ENCODE measurements at places on chromosomes 11 and 22.
A peak's percentile ranks its signal among the peaks of the same experiment; 100 is the strongest.

DNA sequence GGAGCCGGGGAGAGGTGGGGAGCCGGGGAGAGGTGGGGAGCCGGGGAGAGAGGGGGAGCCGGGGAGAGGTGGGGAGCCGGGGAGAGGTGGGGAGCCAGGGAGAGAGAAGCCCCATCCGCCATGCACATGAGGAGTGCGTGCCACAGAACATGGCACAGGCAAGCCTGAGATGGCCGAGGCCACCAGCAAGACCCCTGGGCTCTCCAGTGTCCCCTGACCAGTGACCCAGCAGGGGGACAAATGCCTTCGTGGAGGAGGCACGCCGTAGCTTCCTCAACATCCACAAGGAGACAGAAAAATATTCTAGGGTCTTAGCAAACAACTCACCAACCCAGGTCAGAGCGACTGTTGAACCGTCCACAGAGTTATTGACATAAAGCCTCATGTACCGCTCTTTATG, 618.8 kb downstream of the TBC1D22A start:
- no peak for DNase-seq

DNA sequence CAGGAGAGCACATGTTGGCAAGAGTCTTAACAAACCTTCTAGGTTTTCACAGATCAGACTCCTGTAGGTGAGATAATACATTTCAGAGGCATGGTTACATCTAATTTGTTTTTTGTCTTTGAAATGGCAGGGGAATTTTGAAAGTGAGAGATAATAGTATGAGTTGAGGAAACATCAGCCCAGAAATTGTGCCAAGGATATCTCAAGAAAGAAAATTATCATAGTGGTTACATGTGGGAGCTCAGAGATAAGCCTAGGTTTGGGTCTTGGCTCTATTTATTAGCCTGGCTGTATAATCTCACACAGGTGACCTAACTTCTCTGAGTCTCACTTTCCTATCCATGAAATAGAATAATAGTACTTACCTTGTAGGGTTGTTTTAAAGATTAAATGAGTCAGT, 443 bp downstream of the BTBD18 start:
- no peak for DNase-seq

- no peak for DNase-seq
Observed at GRCh38 chr11:75475767-75476650, 43.0 kb upstream of the KLHL35 start.

- DNase-seq = no peak
Observed at GRCh38 chr22:28410050-28410816, 269.4 kb downstream of the TTC28 start.

- DNase-seq = no peak
Observed at GRCh38 chr11:29578806-29579205, 438.0 kb downstream of the KCNA4 start.

DNA sequence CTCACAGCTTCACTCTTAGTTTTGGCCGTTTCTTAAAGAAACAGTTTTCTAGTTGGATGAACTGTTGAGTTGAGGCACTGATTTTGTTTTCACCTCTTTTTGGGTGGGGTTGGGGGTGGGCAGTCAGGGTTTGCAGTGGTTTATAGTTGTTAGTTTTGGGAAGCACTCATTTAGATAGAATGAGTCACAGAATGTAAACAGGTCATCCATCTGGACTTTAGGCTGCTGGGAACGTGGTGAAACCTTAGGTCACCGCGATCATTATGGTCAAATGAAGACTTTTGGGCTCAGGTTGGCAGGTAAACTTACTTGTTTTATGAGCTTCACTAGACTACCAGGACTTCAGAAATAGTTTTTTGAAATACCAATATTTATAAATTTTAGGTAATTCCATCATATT, 48.4 kb downstream of the CSTPP1 start:
- no peak for DNase-seq

- peak; percentile 24 for DNase-seq
Observed at GRCh38 chr11:126518071-126518971, 162.8 kb downstream of the ST3GAL4 start.

DNA sequence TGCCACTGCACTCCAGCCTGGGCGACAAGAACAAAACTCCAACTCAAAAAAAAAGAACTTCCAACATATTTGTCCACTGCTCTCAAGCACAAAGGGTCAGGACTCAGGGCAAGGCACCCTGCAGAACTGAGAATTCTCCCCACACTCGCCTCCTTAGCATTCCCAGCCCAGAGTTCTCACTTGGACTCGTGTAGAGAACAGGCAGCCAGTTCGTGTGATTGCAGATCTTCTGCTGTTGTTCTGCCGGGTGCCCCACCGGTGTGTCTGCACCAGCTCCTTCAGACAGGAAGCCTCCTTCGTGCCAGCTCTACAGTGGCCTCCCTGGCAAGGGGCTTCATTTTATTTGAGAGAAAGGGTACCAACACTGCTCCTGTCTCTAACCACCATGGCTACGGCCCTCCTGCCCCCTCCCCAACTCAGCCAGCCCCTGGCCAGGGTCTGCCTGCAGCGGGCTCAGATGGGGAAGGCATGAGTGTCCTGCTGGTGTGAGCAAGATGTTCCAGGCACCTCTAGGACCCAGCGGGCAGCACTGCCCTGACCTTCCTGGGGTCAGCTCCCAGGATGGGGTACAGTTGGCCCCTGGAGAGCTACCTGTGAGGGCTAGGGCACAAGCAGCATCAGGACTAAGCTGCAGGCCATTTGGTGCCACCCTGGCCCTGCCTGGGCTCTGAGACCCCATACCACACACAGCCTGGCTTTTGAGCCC, 19.5 kb upstream of the SCGB1A1 start:
- no peak for DNase-seq

DNA sequence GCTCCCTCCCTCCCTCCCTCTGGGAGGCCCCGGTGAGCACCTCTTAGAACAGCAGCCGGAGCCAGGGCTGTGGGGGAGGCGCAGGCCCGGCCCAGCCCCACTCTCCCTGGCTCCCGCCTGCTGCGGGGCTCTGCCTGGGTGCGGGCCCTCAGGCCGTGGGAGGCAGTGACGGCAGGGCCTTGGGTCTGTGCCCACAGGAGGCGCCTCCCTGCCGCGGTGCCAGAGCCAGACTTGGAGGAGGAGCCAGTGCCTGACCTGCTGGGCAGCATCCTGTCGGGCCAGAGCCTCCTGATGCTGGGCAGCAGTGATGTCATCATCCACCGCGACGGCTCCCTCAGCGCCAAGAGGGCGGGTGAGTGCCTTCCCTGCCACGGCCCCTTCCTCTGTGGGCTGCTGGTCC, 9.5 kb downstream of the IRF7 start:
- DNase-seq = no peak

GRCh38 chr22:36364255-36365019, 23.3 kb downstream of the MYH9 start:
- no peak for DNase-seq

- DNase-seq = no peak
Observed at GRCh38 chr11:77127920-77128691, at the start of gene MYO7A. Gene MYO7A, plus strand, starts transcription at chr11:77128246. Its CDS starts 2,389 bp downstream, at chr11:77130635.

DNA sequence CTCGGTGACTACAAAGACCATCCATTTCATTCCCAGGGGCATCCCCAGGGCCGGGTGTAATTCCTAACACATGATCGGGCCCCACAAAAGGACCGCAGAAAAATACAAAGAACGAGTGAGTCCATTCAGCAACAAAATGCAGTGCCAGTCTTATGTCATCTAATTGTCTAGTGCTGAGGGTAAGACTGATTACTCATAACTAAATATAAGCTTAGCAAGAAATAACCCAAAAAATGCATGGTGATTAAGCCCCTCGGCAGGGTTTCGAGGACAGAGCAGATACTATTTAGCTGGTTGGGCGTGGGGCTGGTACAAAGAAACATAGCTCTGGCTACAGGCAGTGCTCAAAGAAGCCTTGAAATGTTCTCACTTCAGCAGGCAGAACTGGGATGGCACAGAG, 1078.9 kb downstream of the OPCML start:
- DNase-seq = no peak

DNA sequence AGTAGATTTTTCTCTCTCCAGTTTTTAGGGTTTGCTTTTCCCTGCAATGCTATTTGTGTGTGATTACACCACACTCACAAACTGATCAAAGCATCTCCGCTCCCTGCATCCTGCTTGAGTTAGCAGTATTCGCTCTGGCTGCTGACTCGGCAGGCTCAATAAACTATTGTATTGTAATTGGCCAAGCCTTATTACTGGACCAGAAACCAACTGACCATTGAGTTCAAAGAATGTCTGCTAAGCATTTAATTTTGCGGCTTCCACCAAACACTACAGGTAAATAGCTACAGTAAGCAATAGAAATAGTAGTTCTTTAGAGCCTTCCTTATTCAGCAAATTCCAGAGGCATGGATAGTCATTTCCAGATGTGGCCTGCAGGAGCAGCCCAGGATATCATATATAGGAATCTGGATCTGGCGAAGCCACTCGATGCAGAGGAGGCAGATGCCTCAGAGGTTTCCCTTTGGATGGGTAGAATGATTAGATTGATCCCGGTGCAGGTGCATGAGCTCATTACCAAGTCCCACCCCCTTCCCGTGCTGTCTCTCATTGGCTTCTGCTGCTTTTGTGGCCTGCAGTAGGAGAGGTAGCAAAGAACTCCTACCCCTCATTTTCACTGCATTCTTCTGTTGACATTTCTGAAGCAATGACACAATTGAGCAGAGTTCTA, 77.3 kb downstream of the COMMD9 start:
- no peak for DNase-seq

DNA sequence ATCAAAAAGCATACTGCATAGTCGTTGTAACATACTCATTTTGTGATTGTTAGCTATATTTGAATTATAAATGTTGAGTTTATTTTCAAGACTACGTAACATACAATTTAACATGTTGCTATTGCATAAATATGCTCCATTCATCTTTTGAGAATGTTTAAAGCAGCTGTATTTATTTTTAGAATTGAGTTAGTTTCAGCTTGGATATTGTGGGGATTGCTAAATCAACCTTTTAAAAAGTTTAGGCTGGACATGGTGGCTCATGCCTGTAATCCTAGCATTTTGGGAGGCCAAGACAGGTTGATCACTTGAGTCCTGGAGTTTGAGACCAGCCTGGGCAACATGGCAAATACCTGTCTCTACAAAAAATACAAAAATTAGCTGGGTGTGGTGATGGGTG, 288.1 kb downstream of the DYNC2H1 start:
- no peak for DNase-seq

- no peak for DNase-seq
Observed at GRCh38 chr11:44736791-44737190, 10.0 kb downstream of the TSPAN18 start.

DNA sequence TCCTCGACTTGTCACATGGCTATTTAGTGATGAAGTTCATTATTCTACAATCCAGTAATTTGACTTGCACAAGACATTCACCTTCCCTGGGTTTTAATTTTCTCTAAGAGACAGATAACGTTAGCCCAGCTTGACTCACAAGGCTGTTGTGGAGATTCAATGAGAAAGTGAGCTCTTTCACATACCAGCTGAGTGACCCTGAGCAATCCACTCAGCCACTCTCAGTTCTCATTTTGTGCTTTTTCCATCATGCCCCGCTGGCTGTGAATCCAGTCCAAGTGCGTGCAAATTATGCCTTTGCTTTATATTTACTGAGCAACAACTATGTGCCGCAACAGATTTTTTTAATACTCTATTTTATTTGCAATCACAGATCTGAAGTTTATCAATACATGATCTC, 176.5 kb downstream of the LARGE1 start:
- no peak for DNase-seq

DNA sequence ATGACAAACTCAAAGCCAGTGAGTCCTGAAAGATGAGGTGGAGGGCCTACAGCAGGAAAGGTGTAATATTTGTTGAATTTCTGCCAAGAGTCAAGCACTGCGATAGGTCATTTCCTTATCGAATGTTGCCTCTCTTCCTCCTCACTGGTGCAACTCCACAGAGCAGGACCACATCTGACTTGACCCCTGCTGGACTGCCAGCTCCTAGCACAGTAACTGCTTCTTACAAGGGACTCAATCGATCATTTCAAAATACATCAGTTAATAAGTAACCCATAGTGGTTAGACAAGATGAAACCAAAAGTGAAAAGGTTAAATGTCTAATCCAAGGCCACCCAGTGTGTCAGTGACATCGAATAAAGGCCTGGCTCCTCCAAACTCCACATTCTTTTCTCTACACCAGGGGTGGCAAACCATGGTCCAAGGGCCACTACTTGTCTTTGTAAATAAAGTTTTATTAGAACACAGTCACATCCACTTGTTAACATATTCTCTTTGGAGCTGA, 98.5 kb upstream of the CSNK2A3 start:
- no peak for DNase-seq

DNA sequence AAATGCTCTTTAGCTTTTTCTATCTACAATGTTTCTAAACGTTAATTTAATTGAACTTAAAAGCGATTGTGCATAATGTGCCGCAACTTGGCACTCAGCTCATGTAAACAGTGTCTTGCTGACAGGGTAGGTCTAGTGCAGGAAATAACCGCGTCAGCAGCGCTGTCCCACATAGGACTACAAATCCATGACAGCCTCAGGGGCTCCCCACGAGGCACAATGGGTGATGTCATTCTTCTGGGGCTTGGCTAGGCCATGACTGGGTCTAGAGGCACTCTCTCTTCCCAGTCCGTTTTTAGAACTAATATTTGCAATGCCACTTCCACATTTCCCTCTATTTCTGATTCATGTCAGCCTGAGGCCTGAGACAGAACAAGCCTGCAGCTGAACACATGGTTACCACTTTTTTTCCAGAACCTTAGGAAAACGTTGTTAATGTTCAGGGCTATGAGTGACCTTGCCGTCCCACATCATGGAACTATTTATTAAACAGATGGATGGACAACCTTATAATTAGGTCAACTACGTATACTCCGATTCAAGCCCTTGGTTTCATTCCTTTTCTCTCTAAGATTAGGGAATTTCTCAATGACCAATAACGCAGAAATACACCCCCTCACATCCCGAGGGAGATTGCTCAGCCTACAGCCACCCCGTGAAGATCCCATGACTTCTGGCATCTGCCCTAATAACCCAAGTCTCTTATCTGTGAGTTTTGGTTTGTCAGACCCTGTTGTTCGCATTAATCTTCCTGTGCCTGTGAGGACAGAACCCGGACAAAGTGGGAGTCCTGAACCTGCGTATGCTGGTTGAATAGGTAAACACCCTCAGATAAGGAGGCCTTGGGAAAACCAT, 19.4 kb upstream of the SNX32 start:
- DNase-seq = no peak

- no peak for DNase-seq
Observed at GRCh38 chr11:102589047-102589459, 36.1 kb downstream of the MMP20 start.

- DNase-seq = no peak
Observed at GRCh38 chr11:134901542-134901941, 489.5 kb upstream of the B3GAT1 start.

DNA sequence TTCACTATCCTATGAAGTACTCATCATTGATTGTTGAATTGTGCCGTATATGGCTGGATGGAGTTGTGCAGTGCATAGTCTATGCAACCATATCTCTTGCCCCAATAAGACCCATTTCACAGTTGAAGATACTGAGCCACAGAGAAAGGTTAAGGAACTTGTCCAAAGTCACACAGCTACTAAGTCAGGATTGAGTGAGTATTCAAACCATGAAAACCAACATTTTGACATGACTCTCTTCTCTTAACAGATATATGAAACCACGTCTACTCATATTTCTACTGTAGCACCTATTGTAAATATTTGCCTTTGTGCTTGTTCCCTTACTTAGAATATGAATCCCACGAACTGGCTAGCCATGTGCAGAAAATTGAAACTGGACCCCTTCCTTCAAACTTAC, 58.1 kb downstream of the MAML2 start:
- no peak for DNase-seq

GRCh38 chr22:47624252-47625012, 862.0 kb downstream of the TBC1D22A start:
- no peak for DNase-seq
